ENCODE measurements at places on chromosomes 1 and 21.

- DNase-seq: no peak
Observed at GRCh38 chr1:191320062-191320461, 838.2 kb upstream of the RGS18 start.

DNA sequence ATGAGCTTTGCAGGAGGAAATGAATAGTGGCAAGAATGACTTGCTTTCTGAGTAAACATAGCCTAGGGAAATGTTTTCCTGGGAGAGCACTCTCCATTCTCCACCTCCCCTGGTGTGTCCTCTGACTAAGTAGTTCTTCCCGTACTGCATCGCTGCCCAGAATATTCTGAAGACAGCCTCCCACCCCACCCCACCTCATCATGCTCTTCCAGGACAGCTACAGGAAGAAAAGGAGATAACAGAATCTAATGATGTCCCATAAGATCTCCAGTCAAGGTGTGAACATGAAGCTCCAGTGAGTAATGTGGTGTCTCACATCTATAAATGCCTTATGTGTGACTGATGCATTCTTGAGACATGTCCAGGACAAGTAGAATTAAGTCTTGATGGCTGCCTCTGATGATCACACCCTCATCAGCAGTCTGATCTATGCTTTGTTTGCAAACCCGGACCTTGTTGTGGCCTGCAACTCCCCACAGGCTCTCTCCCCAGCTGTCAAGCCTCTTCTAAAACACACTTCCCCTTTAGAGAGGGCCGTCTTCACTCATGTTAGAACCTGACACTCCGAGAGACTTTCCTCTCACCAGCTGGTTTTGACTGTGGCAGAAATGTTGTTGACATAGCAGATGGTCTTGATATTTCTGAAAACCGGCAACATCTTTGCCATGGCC, 183.0 kb downstream of the CYYR1 start:
- no peak for DNase-seq

GRCh38 chr1:164671323-164671965, 112.5 kb downstream of the PBX1 start:
- no peak for DNase-seq

DNA sequence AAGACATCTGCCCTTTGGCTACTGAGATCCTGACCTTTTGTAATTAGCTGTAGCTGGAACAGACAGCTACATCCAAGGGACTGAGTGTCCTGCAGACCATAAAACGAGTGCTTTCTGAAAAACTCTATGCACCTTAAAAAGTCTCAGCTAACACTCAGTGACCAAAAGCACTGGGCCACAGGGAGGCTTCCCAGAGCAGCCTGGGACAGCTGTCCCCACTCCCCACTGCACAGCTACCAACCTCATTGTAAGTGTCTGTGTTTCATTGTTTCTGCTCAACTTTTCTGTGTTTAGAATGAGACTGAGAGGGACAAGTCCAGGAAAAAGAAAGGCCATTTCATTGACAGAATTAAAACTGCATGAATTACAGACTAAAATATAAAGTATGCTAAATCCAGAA, 80.7 kb downstream of the SMYD2 start:
- no peak for DNase-seq

DNA sequence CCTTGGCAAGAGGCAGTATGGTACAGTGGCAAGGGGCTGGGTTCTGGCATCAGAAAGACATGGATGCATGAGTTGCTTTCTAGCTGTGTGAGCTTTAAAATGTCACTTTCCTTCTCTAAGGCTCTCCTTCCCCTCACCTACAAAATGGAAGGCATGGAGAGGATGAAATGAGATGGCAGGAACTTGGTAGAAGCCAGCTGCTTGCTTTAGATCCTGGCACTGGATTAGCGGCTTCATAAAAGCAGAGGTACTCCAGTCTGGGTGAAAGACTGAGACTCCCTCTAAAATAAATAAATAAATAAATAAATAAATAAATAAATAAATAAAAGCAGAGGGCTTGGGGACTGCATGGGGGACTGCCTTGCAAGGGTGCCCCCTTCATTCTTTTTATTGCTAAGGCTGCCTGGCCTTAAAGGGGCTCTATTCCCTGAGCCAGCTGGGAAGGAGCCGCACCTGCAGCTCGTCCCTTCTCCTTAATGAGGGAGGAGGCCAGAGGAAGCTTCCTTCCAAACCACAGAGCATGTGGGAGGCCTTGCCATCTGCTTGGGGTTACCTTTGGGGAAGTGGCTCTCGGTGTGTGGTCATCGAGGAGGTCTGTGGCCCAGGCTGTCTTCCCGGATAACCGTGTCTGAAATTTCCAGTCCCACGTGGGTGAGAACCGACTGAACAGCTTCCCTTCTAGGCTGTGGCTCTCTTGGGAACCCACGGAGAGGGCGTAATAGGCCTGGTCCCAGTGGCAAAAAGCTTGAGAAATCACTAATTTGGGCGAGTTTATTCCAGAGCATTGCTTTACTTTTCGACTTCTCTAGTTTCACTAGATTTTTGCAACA, 2.0 kb upstream of the ATP13A2 start:
- DNase-seq: no peak

DNA sequence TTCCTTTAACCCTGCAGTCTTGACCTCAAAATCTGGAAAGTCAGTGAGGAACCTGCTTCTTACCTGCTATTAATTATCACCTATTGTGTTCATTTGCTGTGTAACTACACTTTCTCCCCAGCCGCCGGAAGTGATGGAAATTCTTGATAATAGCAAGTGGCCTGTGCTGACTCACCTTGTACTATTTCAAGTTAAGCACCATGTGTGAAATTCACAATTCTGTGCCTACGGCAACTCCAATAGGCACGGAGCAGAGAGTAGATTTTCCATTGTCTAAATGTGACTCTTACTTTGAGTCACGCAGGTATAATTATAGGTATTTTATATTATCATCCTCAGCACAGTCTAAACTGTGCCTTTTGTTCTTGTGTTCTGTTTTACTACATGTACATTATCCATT, 466.8 kb downstream of the KIF26B start:
- no peak for DNase-seq

- DNase-seq: no peak
Observed at GRCh38 chr1:109208394-109208793, 5.3 kb upstream of the SARS1 start.

GRCh38 chr21:41703857-41704501, 62.9 kb downstream of the RIPK4 start:
- DNase-seq: no peak

GRCh38 chr1:29521811-29522580, 285.7 kb downstream of the PTPRU start:
- no peak for DNase-seq

DNA sequence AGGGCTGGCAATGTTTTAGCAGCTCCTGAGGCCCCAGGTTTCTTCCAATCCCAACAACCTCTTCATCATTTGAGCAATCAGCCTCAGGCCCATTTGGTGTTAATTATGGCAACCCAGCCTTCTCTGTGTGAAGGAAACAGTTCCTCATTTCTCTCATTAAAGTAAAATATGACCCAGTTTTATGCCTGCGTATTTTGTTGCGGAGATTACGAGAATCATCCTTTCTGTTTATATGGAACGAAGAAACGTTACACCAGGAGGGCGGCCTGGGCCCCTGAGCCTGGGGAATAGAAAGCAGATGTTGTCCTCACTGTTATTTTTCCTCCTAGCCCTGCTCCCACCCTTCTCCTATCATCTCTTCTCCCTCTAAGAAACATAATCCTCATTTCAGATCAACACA, 332.2 kb upstream of the USP24 start:
- no peak for DNase-seq

DNA sequence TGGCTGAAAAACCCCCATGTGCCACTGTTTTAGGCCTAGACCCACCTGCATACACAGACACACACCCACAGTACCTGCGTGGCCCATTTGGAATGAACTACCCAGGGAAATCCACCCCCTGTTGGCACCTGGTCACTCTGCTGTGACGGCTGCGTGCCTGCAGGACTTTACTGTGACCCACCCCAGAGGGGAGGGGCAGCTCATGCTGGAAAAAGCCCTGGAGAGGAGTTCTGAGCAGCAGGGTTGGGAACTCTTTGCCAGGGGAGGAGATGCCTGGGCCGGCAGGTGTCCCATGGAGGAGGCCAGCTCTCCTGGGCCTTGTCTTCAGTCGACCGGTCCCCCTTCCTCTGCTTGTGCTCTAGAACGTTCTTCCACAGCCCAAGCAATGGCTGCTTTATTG, 87.3 kb upstream of the CSF3R start:
- DNase-seq: no peak

DNA sequence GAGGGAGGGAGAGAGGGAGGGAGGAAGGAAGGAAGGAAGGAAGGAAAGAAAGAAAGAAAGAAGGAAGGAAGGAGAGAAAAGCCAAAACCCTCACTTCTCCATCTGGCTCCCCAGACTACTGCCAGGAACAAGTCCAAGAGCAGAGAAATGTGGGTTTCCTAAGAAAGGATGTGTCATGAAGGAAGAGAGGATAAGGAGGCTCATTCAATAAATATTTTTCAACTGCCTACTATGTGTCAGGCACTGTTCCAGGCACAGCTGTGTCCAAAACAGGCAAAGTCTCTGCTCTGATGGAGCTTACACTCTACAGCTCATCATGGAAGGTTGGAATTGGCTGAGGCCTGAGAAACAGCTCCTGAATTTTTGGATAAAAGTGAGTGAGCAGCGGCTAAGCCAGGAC, 42.6 kb upstream of the ATP2B4 start:
- DNase-seq: no peak

- DNase-seq: no peak
Observed at GRCh38 chr1:30748699-30749401, 8.7 kb downstream of the LAPTM5 start.

- no peak for DNase-seq
Observed at GRCh38 chr1:178098262-178098661, 4.4 kb downstream of the RASAL2 start.

- no peak for DNase-seq
Observed at GRCh38 chr1:53265581-53265980, 27.3 kb upstream of the MAGOH start.

DNA sequence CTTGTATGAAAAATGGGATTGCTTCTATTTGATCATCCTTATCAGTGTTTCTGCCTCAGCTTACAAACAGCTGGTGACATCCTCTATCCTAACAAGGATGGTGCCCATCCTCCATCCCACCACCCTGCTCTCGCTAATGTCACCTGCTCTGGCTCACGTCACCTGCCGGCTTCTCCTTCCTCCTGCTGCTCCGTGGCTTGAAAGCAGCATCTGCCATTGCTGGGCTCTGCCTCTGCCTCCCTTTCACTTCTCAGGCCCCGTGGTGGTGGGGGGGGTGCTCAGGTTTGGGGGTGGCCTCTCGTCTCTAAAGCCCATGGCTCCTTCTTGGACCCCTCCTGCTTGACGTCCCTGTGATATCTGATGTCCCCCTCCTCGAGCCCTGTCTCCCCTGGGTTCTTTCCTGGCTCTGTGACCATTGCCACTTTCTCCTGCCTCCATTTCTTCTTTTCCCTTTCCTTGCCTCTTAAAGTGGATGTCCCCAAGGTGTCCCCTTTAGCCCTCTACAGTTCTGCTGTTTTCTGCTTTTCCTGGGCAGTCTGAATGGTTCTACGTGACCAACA, 135.5 kb upstream of the ERRFI1 start:
- no peak for DNase-seq

GRCh38 chr1:21174230-21174629, 2.5 kb downstream of the EIF4G3 start:
- DNase-seq: no peak

DNA sequence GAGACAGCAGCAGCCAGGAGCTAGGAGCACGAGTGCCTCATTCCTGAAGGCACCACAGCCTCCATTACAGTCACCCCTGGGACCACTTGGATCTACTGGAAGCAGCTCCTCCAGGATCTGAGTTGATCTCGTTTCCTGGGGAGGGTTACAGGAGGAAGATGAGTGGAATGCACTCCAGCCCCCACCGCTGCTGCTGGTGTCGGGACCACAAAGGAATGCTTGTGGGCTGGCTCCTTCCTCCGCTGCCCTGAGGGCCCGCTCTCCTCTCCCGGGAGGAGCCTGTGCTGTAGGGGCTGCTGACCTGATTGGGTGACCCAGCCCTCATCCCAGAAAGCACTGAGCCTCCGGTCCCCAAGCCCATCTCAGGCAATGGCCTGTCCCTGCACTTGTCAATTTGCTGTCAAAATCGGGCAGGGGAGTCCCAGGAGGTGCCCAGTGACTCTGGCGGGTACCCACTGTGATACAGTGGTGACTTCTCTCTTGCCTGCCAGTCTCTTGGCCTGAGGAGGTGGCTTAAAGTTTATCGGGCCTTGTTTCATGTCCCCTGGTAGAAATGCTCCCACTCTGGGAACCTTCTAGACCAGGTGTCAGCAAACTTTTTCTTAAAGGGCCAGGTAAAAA, 23.1 kb downstream of the IL10RB start:
- DNase-seq: no peak

DNA sequence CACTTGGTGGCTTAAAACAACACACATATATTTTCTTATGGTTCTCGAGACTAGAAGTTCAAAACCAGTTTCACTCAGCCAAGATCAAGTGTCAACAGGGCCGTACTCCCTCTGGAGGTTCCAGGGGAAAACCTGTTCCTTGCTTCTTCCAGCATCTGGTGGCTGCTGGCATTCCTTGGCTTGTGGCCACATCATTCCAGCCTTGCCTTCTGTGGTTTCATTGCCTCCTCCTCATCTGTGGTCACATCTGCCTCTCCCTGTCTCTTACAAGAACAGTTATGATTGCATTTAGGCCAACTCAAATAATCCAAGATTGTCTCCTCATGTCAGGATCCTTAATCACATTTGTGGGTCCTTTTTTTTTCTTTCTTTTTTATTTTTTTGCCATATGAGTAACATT, 240.7 kb upstream of the HOOK1 start:
- no peak for DNase-seq

- DNase-seq: no peak
Observed at GRCh38 chr1:19398309-19398760, 86.2 kb downstream of the SLC66A1 start.

GRCh38 chr1:41454406-41454805, 30.1 kb downstream of the EDN2 start:
- no peak for DNase-seq

DNA sequence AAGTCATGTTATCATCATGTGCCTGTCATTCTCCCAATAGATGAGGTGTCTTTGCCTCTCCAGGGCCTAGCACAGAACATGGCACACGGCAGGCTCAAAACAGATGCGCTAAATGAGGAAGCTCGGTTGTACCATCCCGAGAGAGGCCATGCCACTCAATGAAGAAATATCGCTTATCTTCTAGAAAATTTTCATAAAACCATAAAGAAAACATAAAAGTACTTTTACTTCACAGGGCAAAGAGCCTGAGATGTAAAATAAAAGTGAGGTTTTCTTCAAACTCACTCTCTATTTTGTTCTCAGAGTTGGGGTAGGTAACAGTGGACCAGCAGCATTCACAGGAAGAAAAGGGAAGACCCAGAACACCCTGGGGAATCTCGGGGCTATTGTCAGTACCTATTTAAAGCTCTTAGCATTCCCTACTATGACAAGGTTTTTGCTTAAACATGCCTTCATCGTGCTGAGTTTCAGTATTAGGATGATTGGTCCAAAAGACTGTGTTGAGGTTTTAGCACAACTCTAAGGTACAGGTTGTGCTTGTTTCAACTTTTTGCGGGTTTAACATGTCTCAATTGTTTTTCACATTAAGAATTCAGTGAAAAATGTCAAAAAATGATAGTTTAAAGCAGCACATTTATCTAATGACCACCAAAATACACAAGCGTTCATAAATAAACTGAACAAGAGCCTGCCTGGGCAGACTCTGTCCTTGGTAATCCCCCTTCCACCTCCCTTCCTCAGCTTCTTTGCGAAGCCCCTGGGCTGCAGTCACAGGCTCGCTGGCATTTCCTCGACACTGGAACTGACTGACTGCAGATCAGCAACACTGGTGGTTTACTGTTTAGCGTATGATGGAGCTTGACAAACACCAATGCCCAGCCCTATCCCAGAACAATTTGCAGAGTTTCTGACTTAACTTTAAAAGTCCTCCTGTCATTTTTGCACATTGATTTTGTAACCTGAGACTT, 55.6 kb downstream of the COQ8A start:
- no peak for DNase-seq

Data from GM06990 (cell line).